Stimulated activated CD4-positive, alpha-beta T cell treated with anti-CD3 and anti-CD28 coated beads, Interleukin-2, amount 100 ng/mL, for 48 hours (primary cell): ENCODE measurements at places on chromosomes 11 and 22.

DNA sequence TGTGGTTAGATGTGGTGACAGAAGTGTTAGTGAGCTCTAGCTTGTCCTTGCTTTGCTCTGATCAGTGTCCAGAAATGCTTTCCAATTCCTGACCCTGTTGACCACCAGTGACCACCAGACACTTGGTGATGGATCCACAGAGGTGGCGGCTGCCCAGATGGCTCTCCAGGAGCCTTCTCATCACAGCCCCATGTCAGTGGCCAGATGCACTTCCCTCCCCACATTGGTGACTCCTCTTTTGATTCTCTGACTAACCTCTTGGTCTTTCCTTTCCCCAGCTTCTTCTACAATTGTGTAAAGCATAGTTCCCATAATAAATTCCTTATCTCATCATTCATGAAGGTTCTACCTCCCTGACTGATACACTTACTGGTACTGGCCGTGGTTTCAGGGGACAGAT is 40.1 kb upstream of the CXCR5 start:
- no peak for DNase-seq

DNA sequence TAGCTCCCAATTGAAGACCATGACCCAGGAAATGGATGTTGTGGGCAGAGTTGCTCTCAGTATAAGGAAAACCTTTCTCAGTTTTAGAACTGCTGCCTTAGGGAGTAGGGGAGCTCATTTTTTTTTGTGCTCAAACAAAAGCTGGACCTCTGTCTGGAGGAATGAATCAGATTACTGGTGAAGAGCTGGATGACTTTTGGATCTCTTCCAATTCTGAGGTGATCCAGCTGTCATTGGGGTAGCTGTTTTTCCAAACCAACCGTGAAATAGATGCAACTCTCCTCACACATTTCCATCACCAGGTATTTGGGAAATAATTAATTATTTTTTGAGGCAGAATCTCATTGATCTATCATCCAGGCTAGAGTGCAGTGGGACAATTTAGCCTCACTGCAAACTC is 251.3 kb upstream of the PLET1 start:
- DNase-seq: no peak

DNA sequence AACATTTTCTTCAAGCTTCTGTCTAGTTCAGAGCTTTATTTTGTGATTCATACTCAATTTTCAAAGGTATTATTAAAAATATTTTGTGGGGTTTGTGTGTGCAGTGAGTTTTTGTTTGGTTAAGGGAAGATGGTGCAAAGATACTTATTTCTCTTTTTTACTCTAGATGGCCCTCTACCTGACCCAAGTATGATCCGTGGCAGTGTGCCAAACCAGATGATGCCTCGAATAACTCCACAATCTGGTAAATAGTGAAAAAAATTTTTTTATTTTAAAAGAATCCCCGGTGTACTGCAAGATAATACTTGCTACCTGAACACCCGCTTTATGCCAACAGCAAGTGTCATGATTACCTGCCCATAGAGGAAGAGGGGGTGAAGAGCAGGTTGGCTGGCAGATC is 54.2 kb downstream of the EP300 start:
- no peak for DNase-seq

GRCh38 chr22:38162881-38163843 is 18.5 kb downstream of the PLA2G6 start:
- no peak for DNase-seq

- no peak for DNase-seq
Measured at GRCh38 chr11:43574949-43575912, 105.3 kb upstream of the HSD17B12 start.

DNA sequence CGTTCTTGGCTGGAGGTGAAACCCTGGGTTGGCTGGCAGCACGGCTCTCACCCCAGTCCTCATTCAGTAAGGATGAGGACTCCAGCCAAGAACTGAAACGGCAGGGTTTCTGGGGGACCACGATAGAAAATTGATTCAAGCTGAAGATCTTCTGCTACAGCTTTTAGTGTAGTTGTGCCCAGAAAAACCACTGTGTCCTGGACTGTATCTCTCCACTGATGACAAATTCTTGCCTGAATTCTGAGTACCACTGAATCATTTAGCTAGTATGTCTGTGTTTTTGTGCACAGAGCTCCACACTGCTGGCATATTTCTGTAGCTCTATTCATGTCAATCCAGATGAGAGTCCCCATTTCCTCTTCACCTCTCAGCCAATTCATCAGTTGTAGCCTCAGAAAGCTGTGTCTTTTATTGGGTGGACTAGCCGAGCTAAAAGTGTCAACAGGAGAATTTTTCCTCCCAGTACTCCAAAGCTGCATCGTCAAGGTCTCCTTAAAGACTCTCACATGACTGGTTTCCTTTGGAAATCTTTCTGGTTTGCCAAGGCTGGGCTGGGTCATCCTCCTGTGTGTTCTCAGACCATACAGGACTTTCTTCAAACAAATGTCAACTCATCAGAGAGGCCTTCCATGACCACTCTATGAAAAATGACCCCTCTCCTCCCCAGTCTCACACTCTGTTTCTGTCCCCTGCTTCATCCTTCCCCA is 144.6 kb downstream of the LDLRAD3 start:
- no peak for DNase-seq

- no peak for DNase-seq
Measured at GRCh38 chr11:126628790-126629621, 273.5 kb downstream of the ST3GAL4 start.

- DNase-seq: no peak
Measured at GRCh38 chr11:11171285-11171684, 181.8 kb downstream of the CSNK2A3 start.

DNA sequence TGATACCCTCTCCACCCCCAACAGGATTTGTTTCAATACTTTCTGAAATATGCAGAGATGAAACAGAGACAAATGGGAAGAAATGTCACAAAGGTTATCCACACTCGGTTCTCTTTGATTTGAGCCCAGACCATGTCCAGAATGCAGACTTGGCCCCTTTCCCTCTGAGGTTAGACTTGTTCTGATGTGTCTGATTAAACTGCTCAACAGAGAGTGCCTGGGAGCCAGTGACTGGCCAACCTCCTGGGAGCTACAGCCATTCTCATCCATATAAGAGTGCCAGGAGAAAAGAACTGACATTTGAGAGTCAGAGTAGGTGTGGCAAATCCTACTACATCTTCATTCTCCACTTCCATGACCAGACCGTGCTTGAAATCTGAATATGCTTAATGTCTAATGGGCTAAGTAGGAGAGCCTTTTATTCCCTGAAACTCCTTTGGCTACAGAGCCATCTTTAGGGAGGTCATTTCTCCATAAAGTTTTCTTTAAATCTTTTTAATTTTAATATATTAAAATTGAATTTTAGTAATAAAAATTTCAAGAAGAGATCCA is 201.4 kb downstream of the BLID start:
- DNase-seq: no peak

- DNase-seq: no peak
Measured at GRCh38 chr22:41367680-41368542, 13.8 kb upstream of the TEF start.

- DNase-seq: no peak
Measured at GRCh38 chr11:128934351-128934750, 8.3 kb downstream of the TP53AIP1 start.

- DNase-seq: peak; percentile 24
Measured at GRCh38 chr22:45308957-45309421, 745 bp upstream of the FAM118A start.

DNA sequence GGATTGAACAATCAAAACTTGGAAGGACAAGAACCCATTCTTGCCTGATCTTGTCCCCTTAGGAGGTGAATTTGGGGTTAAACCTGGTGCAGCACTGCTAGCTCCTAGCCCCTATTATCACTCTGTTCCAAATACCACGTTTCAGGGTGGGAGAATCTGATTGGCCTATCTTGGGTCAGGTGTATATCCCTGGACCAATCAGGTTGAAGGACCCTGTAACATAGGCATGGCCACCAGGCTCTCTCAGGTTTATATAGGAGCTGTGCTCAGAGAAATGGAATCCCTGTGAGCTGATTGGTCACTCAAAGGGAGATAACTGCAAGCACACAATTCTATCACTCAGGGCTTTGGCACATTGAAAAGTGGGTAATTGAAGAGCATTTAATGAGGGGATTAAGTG is 26.6 kb upstream of the AMPD3 start:
- no peak for DNase-seq

GRCh38 chr11:70472240-70472639 is 73.9 kb downstream of the CTTN start:
- DNase-seq: no peak

GRCh38 chr11:101706541-101706940 is 122.7 kb upstream of the TRPC6 start:
- DNase-seq: no peak

GRCh38 chr11:128399251-128400121 is 187.9 kb downstream of the ETS1 start:
- no peak for DNase-seq

DNA sequence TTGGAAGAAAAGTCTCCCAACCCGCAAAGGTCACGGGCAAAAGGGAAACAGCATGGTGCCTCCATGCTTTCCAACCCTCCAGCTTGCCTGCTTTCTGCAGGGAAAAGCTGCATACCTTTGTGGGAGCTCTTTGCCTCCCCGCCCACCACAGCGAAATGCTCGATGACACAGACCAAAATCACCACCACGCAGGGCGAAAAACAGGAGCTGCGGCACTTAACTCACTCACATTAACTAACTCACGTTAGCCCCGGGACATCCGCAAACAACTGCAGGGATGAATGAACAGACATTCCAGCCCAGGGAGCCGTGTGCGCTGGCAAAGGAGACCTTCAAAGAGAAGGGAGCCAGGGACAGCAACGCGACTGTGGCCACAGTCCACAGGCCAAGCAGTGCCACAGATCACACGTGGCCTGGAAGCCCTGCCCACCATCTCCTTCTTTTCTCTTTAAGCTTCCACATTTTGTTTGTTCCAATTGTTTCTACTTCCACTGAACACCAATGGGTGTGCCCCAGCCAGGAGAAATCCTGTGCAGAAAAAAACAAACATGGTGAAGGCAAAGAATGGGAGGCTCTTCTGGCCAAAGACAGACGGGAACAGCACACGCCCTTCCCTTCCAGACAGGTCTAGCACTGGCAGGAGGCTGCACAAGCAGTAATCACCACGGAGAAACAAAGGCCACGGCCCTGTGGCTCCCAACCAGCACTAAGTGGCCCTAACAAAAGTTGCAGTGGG is 39.3 kb downstream of the DUSP8 start:
- no peak for DNase-seq

- DNase-seq: no peak
Measured at GRCh38 chr22:31102441-31103081, 4.8 kb downstream of the SELENOM start.

DNA sequence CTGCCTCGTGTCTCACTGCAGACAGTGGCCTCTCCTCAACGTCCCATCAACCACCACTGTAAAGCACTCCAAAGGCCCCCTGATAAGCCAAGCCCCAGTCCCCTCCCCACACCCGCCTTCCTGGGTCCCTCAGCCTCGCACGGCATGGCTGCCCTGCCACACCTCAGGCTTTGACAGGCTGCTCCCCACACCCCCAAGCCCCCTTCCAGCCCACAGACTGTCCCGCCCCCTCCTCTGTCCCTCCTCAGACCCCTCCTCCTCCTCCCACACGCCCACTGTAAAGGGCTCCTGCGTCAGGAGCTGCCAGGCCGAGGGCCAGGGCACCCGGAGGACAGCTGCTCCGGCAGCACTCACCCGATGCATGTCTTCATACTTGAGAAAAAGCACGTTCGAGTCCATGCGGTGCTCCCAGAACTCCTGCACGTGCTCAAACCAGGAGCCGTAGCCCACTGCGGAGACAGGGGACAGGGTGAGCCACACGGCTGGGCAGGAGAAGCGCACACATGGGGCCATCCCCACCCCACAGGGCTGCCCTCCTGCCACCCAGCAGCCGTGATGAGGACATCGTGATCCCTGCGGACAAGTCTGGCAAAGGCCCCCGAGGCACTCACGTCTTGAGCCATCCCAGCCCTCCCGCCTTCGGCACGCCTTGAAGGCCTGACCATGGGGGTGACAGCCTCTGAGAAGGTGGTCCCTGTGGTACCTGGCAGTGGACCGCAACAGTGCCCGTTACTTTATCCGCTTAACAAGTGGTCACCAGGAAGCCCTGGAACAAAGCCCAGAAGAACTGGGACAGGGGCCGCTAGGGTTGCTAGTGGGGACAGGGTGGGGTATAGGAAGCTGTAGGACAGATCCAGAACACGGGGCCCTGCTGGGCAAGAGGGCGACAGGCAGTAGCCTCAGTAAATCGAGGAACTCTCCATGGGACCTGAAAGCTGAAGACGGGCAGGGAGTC is 21.5 kb upstream of the EFCAB6 start:
- no peak for DNase-seq

- no peak for DNase-seq
Measured at GRCh38 chr11:22666325-22666687, at the start of gene GAS2. GAS2 (plus strand) TSS chr11:22666611; CDS start chr11:22674870, 8,259 bp downstream.

DNA sequence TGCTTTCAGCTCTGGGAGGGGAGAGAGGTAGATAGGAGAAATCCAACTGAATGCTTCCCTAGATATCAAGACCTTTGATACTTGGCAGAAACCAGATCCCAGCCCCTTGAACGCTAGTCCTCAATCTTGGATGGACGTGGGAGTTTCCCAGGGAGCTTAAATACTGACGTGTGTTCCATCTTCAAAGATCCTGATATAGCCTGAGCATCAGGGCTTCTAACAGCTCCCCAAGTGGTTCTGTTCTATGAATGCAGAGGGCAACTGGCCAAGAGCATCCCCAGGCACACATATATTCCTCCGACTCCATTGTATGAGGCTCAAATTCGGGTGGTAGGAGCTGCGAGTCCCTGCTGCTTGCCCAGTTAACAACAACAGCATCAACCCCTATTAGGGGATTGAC is 8.7 kb upstream of the ACCS start:
- no peak for DNase-seq

DNA sequence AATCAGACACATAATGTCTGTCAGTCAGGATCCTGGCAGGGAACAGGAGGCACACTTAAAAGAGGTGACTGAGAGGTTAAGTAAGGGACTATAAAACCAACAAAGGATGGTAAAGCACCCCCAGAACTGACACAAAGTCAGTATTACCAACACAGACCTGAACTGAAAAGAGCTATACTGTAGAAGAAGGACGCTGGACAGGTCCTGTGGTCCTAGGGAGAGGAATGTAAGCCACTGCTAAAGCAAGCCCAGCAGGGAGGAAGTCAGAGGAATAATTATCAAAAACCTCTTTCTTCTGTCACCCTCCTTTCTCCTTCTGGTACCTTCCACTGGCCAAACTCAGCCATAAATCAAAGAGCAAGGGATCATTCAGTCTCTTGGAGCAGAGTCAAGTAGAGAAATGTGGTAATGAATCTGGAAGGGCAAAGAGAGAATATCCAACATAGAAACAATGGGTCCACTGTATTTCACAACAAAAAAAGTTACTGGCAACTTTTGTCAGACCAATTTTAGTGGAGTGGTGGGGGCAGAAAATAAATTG is 33.4 kb upstream of the ANGPTL5 start:
- DNase-seq: no peak

GRCh38 chr22:40265783-40266182 is 80.5 kb upstream of the ADSL start:
- DNase-seq: no peak

- no peak for DNase-seq
Measured at GRCh38 chr11:86636275-86636674, 36.1 kb downstream of the ME3 start.
